Stimulated activated CD4-positive, alpha-beta T cell treated with anti-CD3 and anti-CD28 coated beads, Interleukin-2, amount 100 ng/mL, for 24 hours (primary cell): ENCODE measurements at places on chromosomes 2 and 18.

DNA sequence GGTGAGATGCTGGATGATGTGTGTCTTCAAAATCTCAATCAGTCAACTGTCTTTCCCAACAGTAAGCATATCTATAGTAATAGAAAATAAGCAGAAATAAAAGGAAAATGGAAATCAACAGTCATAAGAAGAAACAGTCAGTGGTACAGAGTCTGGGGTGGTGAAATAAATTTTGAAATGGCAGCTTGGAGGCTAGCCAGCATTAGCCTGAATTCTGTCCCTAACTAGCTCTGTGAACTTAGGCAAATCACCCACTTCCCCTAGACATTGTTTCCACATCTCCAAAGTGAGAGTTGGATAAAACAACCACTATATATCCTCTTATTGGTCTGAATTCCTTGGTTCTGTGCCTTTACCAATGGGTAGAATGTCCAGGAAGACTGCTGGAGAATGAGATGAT, 189.7 kb upstream of the REV1 start:
- DNase-seq, result no peak

DNA sequence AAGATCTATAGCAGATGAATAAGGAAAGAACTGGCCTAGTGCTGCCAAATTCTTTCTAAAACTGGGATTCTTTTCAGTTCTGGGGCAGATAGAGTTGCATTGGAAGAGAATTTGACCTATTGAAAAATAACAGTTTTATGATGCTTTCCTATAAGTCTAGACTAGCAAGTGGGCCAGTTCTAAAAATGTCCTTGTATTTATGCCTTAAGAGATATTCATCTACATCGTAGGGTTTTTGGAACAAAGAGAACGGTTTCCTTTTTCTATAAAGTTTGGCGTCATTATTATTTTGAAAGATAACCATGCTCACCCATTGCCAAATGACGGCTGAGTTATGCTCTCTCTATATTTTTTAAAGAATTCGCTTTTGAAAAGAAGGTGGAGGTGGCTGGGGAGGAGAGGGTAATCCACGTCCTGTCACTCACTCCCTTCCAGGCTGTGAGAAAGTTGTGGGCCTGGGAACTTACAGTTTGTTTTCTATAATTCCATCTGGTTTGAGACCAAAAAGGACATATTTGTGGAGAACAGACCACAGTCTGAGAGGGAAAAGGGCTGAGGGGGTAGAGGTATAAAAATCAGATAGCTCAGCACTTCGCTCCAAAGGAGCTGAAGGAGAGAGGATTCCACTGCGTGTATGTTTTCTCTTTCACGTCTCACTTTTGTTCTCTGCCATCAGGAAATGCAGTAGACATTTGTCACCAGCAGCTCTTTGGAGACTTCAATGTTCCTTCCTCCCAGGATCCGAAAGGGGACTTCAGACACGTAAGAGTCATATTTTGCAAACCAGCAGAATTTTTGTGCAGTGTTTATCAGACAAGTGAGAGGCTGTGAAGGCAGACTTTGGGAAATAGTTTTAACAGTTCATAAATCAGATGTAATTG, 281.9 kb upstream of the FN1 start:
- no peak for DNase-seq

- no peak for DNase-seq
Observed at GRCh38 chr2:157780211-157780610, 95.9 kb downstream of the ACVR1 start.

DNA sequence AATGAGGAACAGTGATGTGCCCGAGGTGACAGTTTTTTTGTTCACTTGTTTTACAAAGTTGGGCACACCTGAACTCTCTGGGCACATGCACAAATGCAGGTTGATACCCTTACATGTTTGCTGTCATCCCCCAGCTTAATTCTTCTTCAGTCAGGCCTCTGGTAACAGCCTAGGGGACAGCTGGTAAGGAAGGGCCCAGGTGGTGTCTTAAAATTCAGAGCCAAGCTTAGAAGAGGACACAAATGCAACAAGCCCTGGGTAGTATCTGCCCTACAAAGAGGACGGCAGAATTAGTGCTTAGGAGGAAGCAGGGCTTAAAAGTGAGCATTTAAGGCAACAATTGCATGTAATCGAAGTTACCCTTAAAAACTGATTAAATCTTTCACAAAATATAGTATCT, 171.9 kb upstream of the ACAA2 start:
- no peak for DNase-seq

DNA sequence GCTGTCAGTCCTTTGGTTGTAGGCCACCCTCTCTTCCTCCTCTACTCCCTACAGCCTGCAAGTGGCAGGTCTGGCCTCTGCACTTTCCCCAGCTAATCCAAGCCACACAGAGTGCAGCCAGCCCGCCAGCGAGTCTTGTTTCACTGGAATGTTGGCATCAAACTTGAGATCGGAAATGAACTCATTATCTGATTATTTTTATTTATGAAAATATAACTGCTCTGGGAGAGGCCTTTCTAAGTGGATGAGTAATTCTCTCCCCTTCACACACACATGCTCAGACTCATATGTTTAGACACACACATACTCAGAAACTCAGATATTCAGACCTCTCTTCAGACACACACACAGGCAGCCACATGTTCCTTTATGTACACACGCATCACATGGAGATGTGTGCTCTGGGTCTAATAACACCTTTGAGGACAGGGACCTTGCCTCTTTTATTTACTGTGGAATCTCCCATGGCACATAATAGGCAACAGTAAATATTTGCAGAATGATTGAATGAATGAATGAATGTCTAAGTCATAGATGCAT, 151.3 kb downstream of the ZFP36L2 start:
- no peak for DNase-seq

GRCh38 chr18:78113940-78114251, 864.2 kb downstream of the GALR1 start:
- no peak for DNase-seq

- DNase-seq, result no peak
Observed at GRCh38 chr2:111239107-111239506, 118.4 kb downstream of the BCL2L11 start.

GRCh38 chr18:58263055-58263957, 219.3 kb downstream of the NEDD4L start:
- DNase-seq, result no peak

- no peak for DNase-seq
Observed at GRCh38 chr2:240197462-240198139, 57.1 kb upstream of the OTOS start.

DNA sequence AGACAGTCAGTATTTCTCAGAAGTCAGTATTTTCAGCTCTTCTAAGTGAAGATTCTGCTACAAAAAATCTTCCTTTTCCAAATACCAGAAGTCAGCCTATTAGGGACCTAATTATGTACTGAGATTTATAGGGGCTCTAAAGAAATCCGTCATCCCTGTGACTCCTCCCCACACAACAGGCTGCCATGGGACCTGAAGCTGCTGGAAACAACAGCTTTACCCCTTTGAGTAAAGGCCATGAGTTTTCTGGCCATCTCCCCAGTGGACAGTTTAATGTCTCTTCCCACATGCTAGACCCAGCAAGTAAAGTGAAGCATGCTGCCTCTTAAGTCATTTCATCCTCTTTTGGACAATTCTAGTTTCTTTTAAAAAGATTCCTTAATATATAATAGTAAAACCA, 255.7 kb upstream of the ACVR2A start:
- no peak for DNase-seq

DNA sequence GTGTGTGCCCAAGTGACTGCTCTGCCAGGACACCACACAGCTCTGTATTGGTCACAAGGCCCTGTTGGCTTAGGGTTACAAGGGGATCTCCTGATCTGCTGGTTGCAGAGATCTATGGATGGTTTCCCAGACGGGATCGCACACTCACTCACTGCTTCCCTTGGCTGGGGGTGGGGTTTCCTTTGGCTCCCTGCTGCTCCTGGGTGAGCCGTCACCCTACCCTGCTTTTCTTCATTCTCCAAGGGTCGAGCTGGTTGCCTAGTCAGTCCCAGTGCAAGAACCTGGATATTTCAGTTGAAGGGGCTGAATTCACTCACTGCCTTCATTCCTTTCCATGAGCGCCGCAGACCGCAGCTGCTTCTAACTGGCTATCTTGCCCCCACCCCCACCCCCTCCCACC, 56.3 kb downstream of the GTF3C3 start:
- no peak for DNase-seq

- DNase-seq, result no peak
Observed at GRCh38 chr2:17571681-17572080, 31.2 kb downstream of the VSNL1 start.

GRCh38 chr2:2767837-2768236, 436.8 kb upstream of the MYT1L start:
- DNase-seq, result no peak

DNA sequence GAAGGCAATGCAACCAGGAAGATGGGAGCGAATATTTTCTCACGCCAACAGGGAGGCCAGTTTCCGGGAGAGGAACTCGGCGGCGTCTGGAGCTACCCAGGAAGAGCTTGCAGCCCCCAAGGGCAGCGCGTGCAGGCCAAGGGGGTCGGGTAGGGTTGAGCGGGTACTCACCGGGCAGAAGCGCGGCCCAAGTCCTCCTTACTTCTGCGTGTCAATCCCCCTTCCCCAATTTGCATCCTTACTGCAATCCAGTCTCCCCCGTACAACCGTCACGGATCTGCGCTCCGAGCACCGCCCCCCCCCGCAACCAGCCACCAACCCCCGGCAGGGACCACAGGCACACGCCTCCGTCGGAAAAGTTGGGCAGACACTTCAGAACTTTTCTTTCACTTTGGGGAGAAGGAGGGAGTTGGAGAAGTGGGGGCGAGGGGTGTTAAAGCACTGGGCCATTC, 1.3 kb downstream of the ATP8B1 start:
- no peak for DNase-seq

DNA sequence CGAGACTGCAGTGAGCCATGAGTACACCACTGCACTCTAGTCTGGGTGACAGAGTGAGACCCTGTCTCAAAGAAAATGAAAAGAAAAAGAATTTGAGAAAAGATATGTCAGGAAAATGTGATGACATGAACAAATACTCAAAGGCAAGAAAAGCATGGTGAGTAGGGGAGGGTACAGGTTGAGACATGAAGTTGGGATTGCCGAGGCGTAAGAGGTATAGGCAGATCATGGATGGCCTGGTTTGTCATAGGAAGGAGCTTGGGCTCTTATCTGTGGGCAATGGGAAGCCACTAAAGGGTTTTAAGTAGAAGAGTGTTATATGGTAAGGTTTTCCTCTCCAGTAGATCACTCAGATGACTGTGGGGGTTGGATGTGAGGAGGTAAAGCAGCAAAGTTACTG, 32.3 kb downstream of the SPAST start:
- no peak for DNase-seq

DNA sequence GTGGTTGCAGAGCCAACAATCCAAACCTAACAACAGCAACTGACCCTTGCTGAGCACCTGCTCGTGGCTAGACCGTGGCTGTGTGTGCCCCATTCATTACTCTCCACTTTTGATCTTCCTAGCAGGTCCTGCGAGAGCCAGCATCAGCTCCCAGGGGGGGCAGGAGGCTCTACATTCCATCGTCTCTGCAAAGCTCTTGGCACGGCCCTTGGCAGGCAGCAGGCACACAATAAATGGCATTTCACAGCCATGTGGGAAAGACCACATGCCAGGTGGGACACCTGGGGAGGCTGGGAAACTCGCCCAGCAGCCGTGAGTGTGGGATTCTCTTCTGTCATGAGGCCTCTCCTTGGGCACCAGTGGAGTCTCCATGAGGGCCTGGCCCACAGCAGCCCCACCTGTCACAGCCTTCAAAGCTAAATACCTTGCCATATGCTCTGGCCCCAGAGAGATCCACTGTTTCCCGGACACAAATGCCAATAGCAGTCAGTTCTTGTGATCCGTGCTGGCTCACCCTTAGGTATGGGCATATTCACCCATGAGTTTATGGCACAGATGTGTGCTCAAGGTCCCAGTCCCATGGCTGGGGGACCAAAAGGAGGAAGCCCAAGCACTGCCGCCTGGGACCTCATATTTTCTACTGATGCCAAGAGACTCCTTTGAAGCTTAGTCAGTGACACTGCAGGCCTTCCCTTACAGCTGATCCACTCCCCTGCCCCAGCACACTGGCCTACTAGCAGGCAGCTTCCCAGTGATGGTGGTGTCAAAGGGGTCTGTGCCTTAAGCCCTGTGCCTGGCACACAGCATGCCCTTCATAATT, 6.8 kb upstream of the TEX51 start:
- no peak for DNase-seq

DNA sequence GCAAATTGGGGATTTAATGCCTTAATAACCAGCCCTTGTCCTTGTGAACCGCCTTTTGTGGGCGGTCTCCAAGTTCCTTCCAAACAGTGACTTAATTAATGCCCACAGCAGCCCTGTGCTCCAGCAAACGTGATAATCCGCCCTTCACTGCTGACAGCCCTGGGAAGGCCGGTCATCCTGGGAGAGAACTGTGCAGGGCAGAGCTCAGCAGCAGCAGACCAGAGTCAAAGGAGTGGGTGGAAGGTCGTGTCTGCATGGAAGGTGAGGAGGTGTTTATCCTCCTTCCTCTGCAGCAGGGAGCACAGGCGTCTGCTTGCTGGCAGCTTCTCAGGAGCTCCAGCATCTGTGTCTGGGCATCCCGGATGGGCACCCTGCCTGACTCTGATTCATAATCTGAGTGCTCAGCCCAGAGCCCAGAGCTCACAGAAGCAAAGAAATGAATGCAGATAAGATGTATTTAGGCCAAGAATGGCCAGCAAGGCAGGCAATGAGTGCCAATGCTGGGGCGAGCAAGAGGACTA, 270.0 kb upstream of the PXDN start:
- DNase-seq, result no peak

DNA sequence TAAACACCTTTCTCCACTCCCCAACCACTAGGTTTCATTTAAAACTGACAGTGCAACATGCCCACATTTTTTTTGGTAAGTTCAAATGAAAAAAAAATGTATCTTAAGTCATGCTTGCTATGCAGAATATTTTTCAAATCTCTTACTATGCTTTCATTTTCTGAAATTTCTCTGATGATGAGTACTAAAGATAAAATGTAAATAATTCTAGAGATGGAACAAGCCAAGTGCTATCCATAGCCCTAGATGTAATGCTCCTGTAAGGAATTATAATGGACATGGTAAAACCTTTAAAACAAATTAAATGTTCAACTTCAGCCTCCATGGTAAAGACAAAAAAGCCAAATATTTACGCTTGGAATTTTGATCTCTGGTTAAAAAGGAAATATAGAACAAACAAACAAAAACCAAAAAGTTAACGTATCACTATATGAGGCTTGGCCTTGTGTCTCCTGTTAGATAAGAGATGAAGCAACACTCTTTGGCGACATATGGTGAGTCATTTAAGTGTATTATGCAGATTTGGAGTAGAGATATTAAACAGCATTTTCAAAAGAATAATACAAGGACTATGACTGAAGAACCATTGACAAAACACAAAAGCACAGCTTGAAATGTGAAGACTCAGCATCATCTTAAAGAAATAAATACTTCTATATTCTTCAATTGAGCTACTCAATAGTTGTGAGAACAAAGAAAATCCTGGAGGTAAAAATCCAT, 392.0 kb upstream of the LYPD1 start:
- no peak for DNase-seq

DNA sequence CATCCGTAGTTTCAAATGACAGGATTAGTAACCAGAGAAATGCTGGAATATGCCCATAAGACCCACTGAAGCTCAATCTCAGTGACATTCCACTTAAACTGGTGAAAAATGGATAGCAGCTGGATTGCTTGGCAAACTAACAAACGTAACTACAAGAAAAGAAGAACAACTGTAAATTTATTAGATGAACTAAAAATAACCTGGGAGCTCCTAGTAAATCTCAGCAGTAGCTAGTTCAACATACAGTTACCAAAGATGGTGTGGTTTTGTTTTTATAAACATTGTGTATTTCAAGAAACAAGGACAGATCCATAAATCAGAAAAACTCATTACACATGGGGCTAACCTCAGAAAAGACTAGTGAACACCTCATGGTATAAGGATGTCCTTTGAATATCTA, 531.9 kb downstream of the XIRP2 start:
- DNase-seq, result no peak
